ENCODE measurements at places on chromosomes 2 and 18.
A peak's percentile ranks its signal among the peaks of the same experiment; 100 is the strongest.

DNA sequence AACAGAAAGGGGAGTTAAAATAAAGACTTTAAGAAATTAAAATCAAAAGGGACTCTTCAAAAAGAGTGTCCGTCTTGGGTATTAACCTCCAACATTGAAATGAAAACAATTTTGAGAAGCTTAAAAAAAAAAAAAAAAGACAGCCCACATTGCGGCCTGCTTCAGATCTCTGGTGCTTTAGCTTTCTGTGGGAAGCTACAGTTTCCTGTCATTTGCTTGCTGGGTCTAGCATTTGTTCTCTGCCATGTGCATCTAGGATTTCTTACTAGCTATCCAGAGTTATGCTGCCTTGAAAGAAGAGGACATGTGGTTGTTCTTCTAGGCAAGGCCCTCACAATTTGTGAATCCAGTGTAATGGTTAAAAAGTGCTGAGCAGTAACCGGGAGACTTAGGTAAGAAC lies 375.3 kb downstream of the SLC4A3 start:
- no peak for DNase-seq

- DNase-seq: no peak
Observed at GRCh38 chr2:122643725-122644329, 888.4 kb downstream of the TSN start.

- DNase-seq: no peak
Observed at GRCh38 chr18:77133835-77134496, 1.4 kb upstream of the MBP start.

- DNase-seq: no peak
Observed at GRCh38 chr2:39719317-39719716, 53.6 kb downstream of the TMEM178A start.

DNA sequence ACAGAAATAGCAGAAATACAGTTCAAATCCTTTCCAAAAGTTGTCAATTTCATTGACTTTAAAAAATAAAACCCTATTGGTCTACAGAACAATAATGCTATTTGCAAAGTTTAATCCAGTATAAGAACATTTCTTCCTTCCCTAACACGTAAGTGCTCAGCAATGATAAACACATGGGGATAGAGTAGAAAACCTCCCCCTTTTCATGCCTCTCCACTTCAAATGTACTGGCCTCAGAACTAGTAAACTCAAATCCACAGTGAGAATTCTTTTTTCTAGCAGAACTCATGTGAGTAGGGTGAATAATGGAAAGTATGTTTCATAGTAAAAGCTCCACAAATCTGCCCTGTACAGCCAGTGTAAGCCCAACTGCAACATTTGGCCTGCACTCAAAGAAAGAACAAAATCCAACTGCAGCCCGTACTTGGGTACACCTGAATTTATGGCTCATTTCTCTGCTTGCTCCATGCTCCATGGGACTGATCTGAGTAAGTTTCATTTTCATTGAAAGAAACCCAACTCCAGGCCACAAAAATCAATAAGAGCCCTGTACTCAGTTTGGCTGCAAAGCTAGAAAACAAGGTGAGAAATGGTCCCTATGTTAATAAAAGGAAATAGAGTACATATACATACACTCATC lies 115.0 kb upstream of the RMDN2 start:
- DNase-seq: no peak

DNA sequence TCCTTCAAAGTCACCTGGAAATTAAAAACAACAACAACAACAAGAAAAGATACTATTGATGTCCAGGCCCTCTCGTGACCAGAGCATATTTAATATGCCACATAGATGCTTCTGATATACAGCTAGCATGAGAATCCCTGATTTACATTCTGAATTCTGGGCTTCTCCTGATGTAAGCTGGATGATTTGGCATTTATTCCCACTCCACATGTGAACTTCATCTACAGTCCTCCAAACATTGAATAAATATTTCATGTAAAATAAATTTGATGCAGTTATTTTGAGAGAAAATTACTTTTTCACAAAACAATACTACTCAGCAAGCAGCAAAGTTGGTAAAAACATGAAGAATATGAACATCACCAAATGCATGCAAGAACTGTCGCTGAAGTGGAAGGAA lies 453.2 kb upstream of the SETBP1 start:
- no peak for DNase-seq

DNA sequence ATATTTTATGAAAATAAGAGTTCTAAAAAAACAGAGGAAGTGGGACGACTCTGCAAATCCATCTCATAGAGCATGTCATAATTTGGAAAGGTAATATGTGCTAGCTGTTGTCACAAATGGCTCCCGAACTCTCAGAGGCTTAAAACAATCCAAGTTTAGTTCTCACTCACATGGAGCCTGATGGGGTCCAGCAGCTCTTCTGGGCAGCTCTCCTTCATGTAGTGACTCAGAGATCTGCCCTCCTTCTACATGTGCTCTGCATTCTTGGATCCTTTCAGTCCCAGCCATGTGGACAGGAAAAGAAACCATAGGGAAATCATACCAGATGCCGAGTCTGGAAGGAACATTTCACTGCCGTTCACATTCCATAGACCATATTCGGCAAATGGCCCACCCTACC lies 180.1 kb upstream of the APCDD1 start:
- DNase-seq: no peak

DNA sequence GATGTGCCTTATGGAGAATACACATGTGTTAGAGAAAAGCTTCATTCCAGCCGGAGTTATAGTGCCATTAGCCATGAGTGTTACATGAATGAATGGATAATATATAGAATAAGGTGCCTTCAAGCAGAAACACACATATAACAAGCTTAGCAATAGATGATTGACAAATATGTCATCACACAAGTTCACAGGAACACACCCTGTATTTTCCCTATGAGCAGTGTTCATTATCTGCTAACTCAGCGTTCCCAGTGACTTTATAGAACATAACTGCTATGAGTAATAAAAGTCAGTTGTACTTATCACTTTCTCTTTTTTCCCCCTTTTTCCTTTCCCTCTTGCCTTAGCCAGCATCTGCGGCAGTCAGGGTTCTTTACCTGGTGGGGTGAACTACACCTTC lies 65.1 kb downstream of the TIMM21 start:
- no peak for DNase-seq

- no peak for DNase-seq
Observed at GRCh38 chr2:20680744-20681375, 13.9 kb downstream of the GDF7 start.

- no peak for DNase-seq
Observed at GRCh38 chr2:172596776-172597175, 40.9 kb downstream of the PDK1 start.

GRCh38 chr2:160109939-160110673 lies 47.7 kb upstream of the PLA2R1 start:
- peak; percentile 61 for DNase-seq

GRCh38 chr2:199273042-199273511 lies 184.7 kb downstream of the SATB2 start:
- DNase-seq: no peak

DNA sequence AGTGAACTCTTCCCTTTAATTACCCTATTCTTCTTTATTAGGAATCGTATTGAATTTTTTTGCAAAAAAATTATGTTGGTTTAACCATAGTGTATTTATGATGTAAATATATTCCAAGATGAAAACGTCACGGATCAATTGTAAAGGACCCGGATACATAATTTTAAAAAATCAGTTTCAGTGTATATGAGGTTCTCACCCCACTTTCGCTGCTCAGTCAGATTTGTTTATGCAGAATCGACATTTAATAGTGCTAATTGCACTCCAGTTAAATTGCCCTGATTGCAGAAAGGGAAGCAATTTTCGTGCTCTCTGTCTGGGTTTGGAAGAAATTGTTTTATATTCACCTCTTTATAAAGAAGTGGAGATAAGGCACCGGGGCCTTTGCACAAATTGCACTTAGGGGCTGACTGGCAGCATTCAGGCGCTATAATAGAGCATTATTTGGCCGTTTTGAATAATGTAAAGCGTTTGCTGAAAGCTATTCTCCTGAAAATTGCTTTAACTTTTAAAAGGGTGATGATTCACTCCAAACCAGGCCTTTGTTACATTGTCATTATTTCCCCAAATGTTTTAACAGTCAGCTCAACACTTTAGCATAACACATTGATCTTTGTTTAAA lies 3.0 kb upstream of the SP9 start:
- peak; percentile 3 for DNase-seq

- DNase-seq: no peak
Observed at GRCh38 chr18:3345452-3345851, 83.5 kb downstream of the MYL12B start.

DNA sequence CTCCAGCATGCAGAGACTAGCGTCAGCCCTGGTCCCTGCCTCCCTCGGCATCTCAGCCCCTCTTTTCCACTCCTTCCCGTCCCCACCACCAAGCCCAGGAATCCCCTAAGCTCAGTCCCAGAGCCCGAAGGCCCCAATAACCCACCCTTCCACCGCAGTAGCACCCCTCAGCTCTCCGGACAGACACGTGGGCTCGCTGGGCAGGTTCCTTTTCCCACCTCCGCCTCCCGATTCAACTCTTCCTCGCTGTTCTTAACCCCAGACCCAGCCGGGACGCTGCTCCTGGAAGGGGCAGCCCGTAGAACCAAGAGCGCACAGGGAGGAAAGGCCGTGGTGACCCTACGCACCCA lies 1.4 kb downstream of the IHH start:
- no peak for DNase-seq

- no peak for DNase-seq
Observed at GRCh38 chr2:127646487-127647241, 711 bp downstream of the GPR17 start.

GRCh38 chr18:30971338-30971956 lies 71.1 kb downstream of the DSC3 start:
- DNase-seq: peak; percentile 19

- no peak for DNase-seq
Observed at GRCh38 chr2:85536479-85536878, 2.5 kb upstream of the MAT2A start.

DNA sequence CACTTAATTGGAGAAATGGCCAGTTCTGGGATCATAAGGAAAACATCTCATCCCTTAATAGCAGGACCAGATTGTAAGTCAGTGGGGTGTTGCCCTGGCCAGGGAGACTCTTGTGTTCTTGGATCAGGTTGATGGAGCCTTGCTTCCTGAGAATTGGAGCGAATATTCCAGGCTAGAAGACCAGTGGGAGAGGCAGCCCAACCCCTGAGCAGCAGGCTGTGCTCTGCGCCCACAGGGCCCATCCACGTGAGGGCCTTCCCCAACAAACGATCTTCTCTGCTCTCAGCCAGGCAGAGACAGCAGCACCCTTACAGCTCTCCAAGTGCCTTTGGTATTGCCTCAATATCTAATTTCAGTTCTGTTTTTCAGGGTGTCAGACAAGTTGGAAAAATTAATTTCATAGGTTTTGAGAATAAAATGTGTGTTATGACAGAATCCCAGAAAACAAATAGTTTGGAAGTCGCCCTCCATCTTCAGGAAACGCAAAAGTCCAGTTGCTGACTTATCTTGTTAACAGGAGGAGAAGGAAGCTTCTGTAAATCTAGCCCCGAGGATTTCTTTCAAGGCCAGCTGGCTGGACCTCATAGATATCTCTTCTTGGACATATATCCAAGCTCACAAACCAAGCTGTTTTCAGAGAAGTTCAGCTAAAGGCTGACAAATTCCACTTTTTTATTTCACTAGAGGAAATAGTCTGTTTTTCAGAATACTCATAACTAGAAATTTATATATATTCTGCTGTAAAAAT lies 105.5 kb downstream of the COPS8 start:
- no peak for DNase-seq

DNA sequence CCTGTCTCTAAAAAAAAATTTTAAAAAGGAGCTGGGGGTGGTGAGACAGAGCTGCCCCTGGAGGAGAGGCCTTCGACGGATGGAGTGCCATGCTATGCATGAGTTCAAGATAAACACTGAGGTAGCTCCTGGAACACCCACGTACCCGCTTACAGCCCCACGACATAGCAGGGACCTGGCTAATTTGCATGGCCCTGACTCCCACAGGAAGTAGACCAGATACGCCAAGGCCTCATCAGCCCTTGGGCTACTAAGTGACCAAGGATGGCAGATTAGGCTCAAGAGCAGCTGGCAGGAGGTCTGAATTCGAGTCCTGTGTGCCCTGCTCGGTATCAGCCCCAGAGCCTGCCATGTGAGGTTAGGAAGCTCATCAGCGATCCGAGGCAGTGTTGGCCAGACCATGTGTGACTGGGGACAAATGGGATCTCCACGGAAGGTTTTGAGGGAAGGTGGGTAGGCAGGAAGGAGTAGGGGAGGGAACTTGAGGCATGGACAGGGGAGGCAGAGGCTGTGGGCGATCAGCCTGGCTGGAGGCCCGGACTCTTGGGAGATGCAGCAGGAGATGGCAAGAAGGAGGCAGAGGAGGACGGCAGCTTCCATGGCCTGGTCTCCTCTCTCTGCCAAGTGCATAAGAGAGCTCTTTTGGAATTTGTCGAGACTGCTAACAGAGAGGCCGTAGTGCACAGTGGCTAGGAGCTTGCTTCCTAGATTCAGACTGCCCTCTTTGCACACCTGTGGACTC lies 218.3 kb downstream of the GLI2 start:
- no peak for DNase-seq

GRCh38 chr2:28360718-28361293 lies 31.9 kb upstream of the FOSL2 start:
- DNase-seq: peak; percentile 71

DNA sequence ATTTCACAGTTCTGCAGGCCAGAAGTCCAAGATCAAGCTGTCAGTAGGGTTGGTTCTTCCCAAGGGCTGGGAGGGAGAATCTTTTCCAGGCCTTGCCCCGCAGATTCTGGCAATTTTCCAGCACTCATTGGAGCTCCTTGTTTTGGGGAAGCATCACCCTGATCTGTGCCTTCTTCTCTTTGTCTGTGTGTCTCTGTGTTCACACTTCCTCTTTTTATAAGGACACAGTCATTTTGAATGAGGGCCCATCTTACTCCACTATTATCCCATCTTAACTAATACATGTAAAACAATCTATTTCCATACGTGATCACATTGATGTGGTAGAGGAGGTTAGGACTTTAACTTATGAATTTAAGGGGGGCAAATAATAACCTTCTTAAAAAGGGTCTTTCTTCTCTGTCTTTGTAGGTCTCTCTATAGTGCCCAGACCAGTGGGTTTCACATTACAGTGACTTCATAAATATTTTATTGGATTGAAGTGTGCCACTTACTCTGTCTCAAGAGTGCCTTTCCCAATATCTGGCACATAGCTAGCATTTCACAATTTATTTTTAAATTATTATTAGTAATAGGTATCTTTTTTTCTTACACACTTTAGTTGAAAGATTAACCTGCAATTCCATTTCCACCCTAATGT lies 68.9 kb upstream of the CBLN2 start:
- no peak for DNase-seq

- DNase-seq: no peak
Observed at GRCh38 chr18:44066541-44066940, 614.1 kb upstream of the SETBP1 start.

DNA sequence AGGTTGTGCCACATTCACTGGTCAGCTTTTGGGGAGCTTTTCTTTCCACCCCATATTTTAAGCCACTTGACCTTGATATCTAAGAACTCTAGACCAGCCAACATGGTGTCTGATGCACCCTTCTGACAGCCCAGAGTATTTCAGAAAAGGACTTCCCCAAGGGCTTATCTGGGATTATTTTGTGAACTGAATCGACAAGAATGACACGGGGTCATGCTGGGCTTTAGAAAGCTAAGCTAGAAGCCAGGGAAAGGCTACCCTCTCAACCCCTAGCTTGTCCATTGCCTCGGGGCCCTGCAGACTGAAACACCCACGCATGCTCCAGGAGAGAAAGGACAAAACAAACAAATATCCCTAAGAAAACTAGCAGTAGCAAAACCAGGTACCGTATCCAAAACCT lies 16.0 kb downstream of the SLC4A5 start:
- no peak for DNase-seq
